ENCODE measurements at places on chromosomes 7 and 10.
A peak's percentile ranks its signal among the peaks of the same experiment; 100 is the strongest.

DNA sequence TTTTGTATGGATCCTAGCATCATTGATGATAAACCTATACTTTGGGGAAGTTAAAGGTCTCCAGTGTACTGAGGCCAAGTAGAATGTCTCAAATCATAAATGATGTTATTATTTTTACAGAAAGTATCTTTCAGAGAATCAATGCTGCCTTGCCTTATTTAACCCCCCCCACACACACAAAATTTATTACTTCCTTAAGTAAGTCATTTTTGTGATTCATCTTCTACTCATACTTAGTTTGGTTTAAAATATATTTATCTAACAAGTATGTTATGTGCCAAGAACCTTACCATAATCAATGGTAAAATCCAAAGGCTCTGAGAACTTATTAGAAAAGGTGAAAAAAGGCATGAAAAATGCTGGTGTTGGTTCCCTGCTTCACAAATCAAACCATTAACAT, 18.8 kb upstream of the CLDN12 start:
- DNase-seq: no peak

DNA sequence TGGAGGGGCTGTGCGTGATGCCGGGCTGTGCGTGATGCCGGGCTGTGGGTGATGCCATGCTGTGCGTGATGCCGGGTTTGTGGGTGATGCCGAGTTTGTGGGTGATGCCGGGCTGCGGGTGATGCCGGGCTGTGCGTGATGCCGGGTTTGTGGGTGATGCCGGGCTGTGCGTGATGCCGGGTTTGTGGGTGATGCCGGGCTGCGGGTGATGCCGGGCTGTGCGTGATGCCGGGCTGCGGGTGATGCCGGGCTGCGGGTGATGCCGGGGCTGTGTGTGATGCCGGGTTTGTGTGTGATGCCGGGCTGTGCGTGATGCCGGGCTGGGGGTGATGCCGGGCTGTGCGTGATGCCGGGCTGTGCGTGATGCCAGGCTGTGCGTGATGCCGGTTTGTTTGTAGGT, 128.9 kb downstream of the FAM53B start:
- no peak for DNase-seq

DNA sequence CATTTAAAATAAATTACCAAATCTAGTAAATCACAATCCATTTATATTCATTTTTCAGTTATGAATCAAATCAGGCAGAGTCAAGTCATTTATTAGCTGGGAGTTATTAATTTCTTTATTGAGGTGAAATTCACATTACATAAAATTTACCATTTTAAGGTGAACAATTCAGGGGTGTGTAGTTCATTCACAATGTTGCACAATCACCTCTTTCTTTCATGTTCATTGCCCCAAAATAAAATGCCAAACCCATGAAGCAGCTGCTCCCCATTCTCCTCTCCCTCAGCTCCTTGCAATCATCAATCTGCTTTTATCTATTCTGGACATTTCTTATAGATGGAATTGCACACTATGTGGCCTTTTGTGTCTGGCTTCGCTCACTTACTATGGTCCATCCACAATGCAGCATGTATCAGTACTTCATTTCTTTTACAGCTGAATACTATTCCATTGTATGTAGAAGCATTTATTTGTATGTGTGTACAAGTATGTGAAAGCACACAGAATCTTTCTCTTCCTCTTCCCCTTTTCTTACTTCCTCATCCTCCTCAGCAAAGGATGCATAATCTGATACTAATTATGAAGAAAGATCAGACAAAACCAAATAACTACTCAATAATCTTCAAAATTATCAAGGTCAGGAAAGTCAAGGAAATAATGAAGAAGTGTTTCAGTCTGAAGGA, 60.6 kb downstream of the LMBR1 start:
- DNase-seq: no peak

- peak; percentile 7 for DNase-seq
These were observed 31.0 kb upstream of the ELFN1 start for GRCh38 chr7:1639071-1639470.

GRCh38 chr7:148962823-148963582, 65.3 kb downstream of the PDIA4 start:
- peak; percentile 62 for DNase-seq

DNA sequence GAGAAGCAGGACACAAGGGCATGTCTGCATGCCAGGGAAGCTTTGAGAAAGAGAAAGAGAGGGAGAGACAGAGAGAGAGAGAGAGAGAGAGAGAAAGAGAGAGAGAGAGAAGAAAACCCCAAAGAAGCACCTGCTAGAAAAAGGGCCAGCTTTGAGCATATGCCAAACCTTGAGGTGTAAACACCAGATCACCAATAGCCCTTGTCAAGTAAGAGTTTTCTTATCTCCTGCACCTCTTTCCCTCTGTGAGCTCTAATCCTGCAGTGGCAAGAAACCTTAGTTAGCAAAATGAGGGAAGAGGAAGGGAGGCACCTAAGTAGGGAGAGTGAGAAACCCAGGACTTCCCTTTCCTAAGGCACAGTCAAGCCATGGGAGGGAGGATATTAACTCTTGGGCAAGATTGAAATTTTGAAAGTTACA, 11.3 kb upstream of the TRDMT1 start:
- DNase-seq: no peak

GRCh38 chr7:122485856-122486255, 181.3 kb upstream of the FEZF1 start:
- no peak for DNase-seq

GRCh38 chr10:61301575-61301974, 151.6 kb downstream of the TMEM26 start:
- no peak for DNase-seq

DNA sequence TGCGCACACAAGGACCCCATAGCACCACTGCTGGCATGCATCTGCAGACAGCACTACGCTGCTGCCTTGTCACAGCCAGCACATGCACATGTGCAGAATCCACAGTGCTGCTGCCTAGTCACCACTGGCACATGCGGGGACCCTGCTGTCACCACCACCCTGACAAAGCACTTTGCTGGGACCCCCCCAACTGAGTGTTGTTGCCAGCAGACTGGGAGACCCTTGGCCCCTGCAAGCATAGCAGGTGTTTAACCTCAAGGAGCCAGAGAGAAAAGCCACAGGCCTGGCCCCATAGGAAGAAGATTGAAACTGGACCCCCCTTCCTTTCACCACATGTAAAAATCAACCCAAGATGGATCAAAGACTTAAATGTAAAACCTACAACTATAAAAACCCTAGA, 211.2 kb downstream of the ITGB1 start:
- DNase-seq: no peak

- no peak for DNase-seq
These were observed 39.2 kb upstream of the COL1A2 start for GRCh38 chr7:94355454-94355853.

DNA sequence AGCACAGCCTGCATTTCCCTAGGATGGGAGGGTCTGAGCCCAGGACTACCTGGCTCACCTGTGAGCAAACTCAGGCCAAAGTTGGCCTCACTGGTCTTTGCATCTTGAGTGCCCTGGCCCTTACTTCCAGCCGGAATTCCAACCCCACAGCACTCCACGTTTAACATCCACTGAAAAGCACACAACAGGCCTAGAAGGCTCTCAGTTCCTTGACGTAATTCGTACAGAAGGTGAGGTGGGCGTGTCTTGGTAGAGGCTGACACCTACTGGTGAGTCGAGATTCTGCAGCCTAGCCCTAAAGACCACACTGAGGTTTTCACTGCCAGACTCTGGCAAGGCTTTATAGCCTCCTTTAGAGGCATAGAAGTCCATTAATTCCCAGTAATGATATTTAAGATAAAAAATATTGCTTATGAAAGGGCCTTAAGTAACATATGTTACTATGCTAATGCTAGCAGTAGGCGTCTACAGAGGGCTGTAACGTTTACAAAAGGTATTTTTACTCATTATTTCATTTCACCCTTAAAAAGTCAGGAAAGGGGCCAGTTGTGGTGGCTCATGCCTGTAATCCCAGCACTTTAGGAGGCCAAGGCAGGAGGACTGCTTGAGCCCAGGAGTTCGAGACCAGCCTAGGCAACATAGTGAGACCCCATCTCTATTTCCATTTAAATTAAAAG, 95.8 kb downstream of the HIP1 start:
- no peak for DNase-seq

GRCh38 chr10:18703521-18703920, 44.3 kb downstream of the ARL5B start:
- DNase-seq: no peak

- no peak for DNase-seq
These were observed 38.4 kb downstream of the ANK3 start for GRCh38 chr10:60351191-60351853.

GRCh38 chr7:35792873-35793489, 7.9 kb upstream of the SEPTIN7 start:
- DNase-seq: no peak

DNA sequence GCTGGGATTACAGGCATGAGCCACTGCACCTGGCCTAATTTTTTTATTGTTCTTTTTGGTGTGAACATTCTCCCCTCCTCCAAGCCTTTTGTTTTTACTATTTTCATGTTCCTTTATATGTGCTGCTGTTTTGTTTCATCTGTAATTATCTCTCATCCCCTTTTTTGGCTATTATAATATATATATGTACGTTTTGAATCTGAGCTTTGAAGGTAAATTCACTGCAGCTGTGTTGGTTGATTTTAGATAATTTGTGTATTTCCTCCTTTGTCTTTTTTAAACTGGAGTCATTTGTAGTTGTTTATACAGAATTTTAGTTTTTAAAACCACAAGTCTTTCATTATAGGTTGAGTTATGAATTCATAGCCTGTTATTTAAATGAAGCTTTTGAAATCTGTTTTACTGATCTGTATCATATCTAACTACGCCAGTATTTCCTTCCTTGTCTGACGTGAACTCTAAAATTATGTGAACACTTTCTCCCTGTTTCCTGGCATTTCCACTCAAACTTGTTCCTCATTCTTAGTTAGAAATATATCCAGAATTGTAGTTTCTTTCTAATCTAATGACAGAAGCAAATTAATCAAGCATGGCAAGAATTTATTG, 54.9 kb downstream of the PTEN start:
- no peak for DNase-seq

- DNase-seq: no peak
These were observed 235.0 kb downstream of the FANK1 start for GRCh38 chr10:126131341-126131740.

DNA sequence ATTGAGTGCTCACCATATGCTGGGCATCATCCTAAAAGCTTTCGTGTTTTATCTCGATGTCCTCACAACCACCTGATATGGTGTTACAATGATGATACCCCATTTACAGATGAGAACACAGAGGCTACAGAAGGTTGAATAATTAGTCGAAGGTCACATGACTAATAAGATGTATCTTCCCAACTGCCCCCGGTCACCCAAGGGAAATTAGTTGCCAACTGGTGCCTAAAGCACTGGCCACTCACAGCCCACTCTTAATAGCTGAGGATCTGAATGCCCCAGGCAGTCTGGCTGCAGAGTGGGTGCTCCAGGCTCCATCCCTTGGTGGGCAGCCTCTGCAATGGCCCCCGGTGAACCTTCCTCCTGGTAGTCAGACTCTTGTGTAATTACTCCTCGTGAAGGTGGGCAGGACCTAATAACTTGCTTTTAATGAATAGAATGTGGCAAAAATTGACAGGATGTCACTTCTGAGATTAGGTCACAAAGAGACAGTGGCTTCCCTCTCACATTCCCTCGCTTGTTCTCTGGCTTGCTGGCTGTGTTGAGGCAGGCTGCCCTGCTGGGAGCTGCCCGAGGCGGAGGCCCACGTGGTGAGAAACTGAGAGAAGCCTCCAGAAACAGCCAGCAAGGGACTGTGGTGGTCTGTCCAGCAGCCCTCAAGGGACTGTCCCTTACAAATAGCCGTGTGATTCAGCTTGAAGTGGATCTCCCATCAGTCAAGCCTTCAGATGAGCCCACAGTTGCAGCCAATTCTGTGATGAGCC, 109.4 kb downstream of the ARHGAP22 start:
- DNase-seq: no peak

GRCh38 chr7:49623943-49624342, 149.5 kb upstream of the VWC2 start:
- DNase-seq: no peak

- peak; percentile 81 for DNase-seq
These were observed 53.6 kb downstream of the PYROXD2 start for GRCh38 chr10:98361131-98362025.

DNA sequence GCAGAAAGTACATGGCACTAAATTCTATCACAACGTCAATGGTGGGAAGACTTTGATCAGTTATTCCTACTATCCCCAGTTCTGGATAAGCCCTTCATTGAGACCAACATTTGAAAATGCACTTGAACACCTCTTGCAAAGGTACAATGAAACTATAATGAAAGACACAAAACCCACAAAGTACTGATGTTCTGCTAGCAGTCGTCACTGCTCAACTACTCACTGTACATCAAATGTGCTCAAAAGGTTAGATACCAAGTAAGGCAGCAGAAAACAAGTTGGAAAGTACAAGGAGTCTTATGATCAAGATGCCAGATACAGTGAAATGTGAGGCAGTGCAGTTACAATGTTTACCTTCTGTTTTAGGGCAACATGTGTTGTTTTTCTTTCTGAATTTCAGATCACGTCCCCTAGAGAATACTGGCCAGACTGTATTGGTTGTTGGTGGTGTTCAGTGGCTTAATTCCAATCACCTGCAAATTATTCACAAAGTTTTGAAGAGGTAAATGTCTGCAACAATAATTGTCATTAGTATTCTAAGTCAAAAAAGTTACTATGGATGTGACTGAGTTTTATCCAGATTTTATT, 62.4 kb upstream of the WNT16 start:
- DNase-seq: no peak

DNA sequence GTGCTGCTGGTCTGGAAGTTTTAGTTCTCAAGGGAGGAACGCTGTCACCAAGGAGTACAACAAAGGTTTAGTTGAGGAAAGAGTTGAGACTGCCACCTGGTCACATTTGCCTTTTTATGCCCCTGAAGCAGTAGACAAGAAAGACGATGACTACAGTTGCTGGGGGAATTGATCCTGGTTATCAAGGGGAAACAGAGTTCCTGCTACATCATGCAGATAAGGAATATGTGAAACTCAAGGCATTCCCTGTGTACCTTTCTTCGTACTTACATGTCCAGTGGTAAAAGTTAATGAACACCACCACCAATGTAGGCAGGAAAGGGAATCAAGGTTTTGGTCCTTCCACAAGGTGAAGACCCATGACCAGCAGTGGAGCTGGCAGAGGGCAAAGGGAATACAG, 31.8 kb downstream of the SLC35B4 start:
- DNase-seq: no peak
